ENCODE measurements at places on chromosomes 2 and 18. TPM values are rescaled to one million over a fixed set of nuclear protein-coding genes. Genes with fewer than 3 reads are reported as not detected.

GRCh38 chr2:54590216-54591120, 133.0 kb upstream of the EML6 start:
- H3K27ac ChIP-seq = peak overlapping the region; percentile 1
- H3K36me3 ChIP-seq = peaks cover 2% of the 10 kb centered on the region
- peaks cover 42% of the 10 kb centered on the region for H3K4me1 ChIP-seq
- DNase-seq = no peak
- H3K27me3 ChIP-seq = no peaks in the 10 kb centered on the region
- H3K4me3 ChIP-seq = no peak overlapping the region

DNA sequence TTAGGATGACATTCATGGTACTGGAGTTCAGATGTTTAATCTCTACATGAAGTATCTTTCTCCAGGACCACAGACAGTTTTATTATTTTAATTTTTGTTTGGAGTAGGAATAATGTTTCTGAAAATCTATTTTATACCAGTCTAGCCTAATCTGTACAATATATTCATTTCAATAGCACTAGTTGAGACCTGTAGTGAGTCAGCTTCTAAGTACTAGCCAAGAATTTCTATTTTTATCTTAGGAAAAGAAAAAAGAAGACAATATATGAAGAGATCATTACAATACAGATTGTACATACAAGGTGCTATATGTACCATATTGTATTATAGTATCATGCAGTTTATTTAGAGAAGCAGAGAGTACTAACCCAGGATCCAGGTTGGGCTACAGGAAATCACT, 826.9 kb upstream of the PIK3C3 start:
- H3K27me3 ChIP-seq = no peaks in the 10 kb centered on the region
- H3K4me3 ChIP-seq = no peak overlapping the region
- H3K27ac ChIP-seq = no peak overlapping the region
- no peaks in the 10 kb centered on the region for H3K36me3 ChIP-seq

GRCh38 chr2:55916473-55917049, 7.0 kb downstream of the EFEMP1 start:
- peaks cover 22% of the 10 kb centered on the region for H3K27me3 ChIP-seq
- H3K36me3 ChIP-seq = no peaks in the 10 kb centered on the region
- DNase-seq = no peak
- H3K4me3 ChIP-seq = no peak overlapping the region
- H3K4me1 ChIP-seq = no peaks in the 10 kb centered on the region

- H3K4me3 ChIP-seq = no peak overlapping the region
- H3K27me3 ChIP-seq = peaks cover 19% of the 10 kb centered on the region
- H3K4me1 ChIP-seq = no peaks in the 10 kb centered on the region
- no peak for DNase-seq
Observed at GRCh38 chr2:30721668-30722647, 85.3 kb downstream of the CAPN13 start.

DNA sequence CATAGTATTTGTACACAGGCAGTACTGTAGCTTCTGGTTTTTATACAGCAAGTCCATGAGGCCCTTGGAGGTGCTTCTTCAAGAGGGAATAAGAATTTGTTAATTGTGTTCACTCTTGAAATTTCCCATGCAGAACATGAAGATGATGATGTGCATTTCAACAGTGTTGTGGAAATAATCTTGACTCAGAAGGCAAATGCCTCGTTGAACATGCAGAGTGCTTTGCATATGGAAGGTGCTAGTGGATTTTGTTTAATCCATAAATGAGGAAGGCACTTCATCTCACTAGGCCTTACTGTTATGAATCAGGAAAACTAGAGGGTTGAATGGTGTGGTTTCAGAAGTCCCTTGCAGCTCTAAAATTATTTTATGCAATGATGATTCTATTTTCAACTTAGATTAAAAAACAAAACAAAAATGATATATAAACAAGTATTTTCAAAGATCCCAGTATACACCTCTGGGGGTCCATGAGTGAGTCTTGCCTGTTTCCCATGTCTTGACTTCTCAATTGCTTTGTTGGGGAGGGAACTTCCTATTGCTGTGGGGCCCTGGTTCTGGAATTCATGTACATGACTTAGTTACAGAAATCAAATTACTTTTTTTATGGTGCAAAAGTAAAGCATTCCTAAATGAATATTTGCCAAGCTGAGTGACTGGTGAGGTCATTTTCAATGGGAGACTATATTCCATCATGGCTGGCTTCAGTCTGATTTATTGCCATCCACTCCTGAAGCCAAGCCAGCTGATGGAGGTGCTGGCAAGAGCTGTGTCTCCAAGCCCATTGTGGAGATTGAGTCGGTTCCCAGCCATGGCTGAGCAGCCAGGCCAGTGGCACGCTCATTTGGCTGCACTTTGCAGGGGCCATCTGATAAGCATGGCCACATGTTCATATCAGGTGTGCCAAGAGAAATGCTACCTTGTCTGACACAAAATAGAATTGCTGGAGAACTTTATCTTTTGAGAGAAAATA, 56.5 kb downstream of the MGAT5 start:
- no peak for DNase-seq

DNA sequence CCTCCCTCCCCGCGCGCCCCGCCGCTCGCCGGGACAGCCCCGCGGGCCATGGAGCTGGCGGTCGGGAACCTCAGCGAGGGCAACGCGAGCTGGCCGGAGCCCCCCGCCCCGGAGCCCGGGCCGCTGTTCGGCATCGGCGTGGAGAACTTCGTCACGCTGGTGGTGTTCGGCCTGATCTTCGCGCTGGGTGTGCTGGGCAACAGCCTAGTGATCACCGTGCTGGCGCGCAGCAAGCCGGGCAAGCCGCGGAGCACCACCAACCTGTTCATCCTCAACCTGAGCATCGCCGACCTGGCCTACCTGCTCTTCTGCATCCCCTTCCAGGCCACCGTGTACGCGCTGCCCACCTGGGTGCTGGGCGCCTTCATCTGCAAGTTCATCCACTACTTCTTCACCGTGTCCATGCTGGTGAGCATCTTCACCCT, 865 bp downstream of the GALR1 start:
- DNase-seq = no peak
- H3K4me1 ChIP-seq = peaks cover 13% of the 10 kb centered on the region
- no peak overlapping the region for H3K27ac ChIP-seq

DNA sequence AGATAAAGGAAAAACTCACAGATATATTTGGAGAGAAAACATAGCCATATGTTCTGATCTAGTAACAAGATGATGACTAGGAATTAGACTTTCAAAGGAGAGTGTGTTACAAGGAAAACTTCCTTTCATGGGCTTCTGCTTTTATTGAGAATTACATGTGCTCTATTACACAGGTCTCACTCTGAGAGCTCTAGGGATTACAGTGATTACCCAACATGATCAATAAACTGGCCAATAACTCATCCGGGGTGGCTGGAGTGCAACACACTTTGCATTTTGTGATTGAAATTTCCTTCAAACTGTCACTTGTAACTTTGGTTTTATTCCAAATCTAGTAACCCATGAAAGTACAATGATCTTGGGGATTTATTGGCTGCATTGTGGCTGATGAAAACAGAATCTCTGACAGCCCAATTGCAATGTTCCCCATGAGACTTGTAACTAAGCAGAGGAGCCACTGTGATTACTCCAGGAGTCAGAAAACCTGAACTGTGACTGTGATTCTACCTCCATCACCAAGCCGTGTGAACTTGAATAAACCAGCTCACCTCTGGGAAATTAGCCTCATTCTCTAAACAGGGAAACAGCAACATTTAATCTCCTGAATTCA, 40.2 kb upstream of the LRRC30 start:
- peaks cover 5% of the 10 kb centered on the region for H3K4me1 ChIP-seq
- H3K4me3 ChIP-seq = no peak overlapping the region
- no peak overlapping the region for H3K27ac ChIP-seq
- no peaks in the 10 kb centered on the region for H3K36me3 ChIP-seq

GRCh38 chr2:100882645-100883613, 63.0 kb downstream of the NPAS2 start:
- DNase-seq = no peak
- no peak overlapping the region for H3K27ac ChIP-seq
- no peaks in the 10 kb centered on the region for H3K36me3 ChIP-seq

DNA sequence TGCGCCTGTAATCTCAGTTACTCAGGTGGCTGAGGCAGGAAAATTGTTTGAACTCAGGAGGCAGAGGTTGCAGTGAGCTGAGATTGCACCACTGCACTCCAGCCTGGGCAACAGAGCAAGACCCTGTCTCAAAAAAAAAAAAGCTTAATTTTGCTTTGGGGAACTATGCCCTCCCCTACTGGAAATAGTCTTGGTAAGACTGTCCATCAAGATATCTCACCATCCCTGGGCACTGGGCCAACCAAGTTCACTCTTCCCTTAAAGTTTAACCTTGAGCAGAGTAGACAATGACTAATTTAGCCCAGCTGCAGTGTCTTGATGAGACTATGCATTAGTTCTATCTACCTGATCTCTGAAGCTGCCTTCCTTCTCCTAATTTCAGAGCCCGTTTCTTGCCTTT, 44.7 kb downstream of the ASXL2 start:
- DNase-seq = no peak
- no peaks in the 10 kb centered on the region for H3K27me3 ChIP-seq
- H3K4me1 ChIP-seq = peaks cover 14% of the 10 kb centered on the region

GRCh38 chr2:240124651-240125030, 11.5 kb downstream of the COPS9 start:
- DNase-seq = no peak
- H3K27me3 ChIP-seq = peaks cover 5% of the 10 kb centered on the region
- no peak overlapping the region for H3K4me3 ChIP-seq
- H3K4me1 ChIP-seq = no peaks in the 10 kb centered on the region
- H3K36me3 ChIP-seq = peaks cover 14% of the 10 kb centered on the region

DNA sequence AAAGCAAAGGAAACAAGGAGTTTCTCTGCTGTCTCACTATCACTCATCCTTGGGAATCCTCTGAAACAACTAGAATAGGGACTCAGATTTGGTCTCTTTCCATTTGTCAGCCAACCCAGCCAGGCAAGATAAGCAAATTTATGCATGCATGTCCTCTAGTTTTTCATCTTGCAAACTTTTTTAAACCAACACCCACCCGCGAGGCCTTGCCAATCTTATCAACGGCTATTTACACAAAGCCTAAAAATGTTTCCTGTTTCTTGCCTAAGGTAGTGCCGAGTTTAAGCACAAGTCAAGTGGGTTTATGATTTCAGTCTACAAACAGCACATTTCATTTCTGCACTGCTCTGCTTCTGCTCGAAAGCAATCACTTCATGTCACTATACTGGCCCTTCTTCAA, 240.9 kb downstream of the STK39 start:
- H3K4me1 ChIP-seq = peaks cover 8% of the 10 kb centered on the region
- peaks cover 26% of the 10 kb centered on the region for H3K36me3 ChIP-seq
- no peak for DNase-seq
- H3K27me3 ChIP-seq = no peaks in the 10 kb centered on the region
- no peak overlapping the region for H3K27ac ChIP-seq
- H3K4me3 ChIP-seq = no peak overlapping the region

DNA sequence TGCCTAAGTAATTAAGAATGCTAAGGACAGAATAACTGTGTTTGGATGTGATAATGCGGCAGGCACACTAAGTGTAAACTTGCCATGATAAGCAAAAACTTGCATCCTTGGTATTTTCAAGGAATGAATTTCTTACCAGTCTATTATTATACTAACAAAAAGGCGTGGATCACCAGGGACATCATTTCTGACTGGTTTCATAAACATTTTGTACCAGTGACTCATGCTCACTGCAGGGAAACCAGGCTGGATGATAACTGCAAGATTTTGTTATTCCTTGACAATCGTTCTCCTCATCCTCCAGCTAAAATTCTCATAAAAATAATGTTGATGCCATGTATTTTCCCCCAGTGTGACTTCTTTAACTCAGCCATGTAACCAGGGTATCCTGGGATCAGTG, 289.5 kb downstream of the CDCA7 start:
- H3K27ac ChIP-seq = no peak overlapping the region
- H3K27me3 ChIP-seq = no peaks in the 10 kb centered on the region
- no peak for DNase-seq
- H3K4me3 ChIP-seq = no peak overlapping the region

DNA sequence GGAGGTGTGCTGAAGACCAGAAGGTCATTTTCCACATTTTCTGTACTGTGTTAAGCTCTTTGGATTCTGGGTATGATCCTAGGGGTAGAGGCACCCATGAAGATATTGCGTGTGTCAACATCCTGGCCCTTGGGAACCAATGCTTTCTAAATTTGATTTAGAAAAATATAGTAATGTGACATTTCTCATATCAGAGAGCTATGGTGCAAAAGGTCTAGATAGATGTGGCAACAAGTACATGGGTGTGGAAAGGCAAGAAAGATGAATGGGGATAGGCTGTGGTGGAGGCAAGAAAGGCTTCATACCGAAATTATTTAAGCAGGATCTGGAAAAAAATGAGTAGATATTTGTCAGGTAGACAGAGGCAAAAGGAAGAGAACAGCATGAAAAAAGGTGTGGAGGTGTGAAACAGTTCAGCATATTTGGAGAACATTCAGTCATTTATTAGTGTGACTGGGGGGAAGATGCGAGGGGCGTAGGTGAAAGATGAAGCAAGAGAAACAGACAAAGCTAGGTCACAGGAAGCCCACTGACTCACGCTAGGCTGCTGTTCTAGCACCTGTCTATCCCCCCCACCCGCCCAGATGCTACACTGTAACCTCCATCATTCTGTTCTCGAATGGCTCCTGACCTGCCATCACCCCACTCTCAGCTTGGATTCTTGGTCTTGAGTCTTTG, 11.7 kb downstream of the DOK1 start:
- H3K27ac ChIP-seq = no peak overlapping the region
- no peak for DNase-seq
- H3K4me1 ChIP-seq = no peaks in the 10 kb centered on the region
- peaks cover 44% of the 10 kb centered on the region for H3K27me3 ChIP-seq
- H3K36me3 ChIP-seq = no peaks in the 10 kb centered on the region
- no peak overlapping the region for H3K4me3 ChIP-seq

DNA sequence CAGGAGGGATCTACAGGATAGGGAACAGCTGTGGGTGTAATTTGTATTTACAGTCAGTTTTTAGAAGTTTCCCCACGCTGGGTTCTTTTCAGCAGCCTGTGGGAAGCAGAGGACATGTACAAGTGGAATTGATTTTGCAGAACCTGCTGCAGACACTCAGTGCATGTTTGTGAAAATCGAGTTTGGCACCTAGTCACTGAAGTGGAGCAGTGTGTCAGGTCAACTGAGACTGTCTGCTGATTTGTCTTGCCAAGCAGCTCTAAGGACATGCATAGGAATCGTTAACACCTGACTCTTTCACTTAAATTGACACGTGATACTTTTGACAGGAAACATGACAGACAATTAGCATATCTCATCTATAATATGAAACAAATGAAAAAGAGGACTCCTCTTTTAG, 416.6 kb downstream of the TMX3 start:
- H3K27ac ChIP-seq = no peak overlapping the region
- H3K27me3 ChIP-seq = no peaks in the 10 kb centered on the region
- H3K4me1 ChIP-seq = no peaks in the 10 kb centered on the region
- no peak overlapping the region for H3K4me3 ChIP-seq

DNA sequence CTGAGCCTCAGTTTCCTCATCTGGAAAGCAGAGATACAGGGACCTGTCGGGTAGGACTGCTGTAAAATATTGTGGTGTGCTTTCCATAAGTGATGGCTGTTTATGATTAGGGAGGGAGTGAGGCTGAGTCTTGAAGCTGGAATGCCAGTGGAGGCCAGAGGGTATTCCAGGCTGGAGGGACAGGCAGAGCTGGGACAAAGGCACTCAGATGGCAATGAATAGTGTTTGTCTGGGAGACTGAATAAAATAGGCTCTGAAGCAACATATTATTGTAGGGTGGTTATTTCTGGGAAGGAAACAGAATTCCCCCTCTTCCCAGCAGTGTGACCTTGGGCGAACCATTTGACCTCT, 120.7 kb downstream of the INHBB start:
- peak overlapping the region; percentile 52 for H3K4me3 ChIP-seq
- H3K27ac ChIP-seq = peak overlapping the region; percentile 5
- H3K4me1 ChIP-seq = peaks cover 16% of the 10 kb centered on the region
- peaks cover 98% of the 10 kb centered on the region for H3K27me3 ChIP-seq
- DNase-seq = no peak
- H3K36me3 ChIP-seq = no peaks in the 10 kb centered on the region

Gene TCF7L1
- total RNA-seq = 41.8 TPM

Gene ADAM23
- total RNA-seq = 34.0 TPM

Gene ALPP
- not detected for total RNA-seq

Gene ZNF385B
- total RNA-seq = 3.4 TPM

Gene RGPD3
- 0.14 TPM for total RNA-seq

Gene ACTG2
- not detected for total RNA-seq

Measured in neural crest cell (in vitro differentiated cells).